DMS53 (cell line): ENCODE measurements at places on chromosomes 12 and 14.

DNA sequence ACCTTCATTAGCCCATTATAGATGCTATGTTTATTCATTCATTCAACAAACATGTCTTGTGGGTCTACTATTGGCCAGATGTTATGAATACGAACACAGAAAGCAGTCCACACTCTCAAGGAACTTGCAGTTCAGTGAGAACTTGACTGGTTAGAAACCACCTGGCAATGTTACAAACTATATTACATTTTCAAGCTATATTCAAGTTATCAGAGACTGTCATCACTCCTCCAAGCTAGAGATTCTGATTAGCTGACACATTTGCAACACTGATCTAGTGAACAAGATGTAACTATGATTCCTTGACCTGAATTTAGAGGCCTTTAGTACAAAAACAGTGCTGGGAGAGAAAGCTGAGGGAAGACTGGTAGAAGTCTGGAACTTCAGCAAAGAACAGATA is 170.7 kb upstream of the EEA1 start:
- DNase-seq, result no peak

- no peak for DNase-seq
These were observed 130.8 kb downstream of the LLPH start for GRCh38 chr12:65999564-66000280.

- DNase-seq, result peak; percentile 98
These were observed 8.7 kb upstream of the GPR19 start for GRCh38 chr12:12704593-12705230.

DNA sequence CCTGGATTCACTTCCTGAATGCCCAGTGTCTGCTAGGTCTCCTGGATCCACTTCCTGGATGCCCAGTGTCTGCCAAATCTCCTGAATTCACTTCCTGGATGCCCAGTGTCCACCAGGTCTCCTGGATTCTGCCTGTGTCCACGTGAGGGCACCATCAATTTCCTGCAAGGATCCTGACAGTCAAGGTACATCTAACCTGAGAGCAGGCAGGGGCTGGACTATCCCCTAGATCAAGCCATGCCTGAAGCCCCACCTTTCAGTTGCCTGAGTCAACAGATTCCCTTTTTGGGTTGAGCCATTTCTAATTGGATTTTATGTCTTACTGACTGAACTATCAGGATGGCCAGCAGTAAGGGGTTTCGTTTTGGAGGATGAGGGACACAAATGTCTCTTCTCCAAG is 49.5 kb downstream of the GALNT9 start:
- DNase-seq, result peak; percentile 10

DNA sequence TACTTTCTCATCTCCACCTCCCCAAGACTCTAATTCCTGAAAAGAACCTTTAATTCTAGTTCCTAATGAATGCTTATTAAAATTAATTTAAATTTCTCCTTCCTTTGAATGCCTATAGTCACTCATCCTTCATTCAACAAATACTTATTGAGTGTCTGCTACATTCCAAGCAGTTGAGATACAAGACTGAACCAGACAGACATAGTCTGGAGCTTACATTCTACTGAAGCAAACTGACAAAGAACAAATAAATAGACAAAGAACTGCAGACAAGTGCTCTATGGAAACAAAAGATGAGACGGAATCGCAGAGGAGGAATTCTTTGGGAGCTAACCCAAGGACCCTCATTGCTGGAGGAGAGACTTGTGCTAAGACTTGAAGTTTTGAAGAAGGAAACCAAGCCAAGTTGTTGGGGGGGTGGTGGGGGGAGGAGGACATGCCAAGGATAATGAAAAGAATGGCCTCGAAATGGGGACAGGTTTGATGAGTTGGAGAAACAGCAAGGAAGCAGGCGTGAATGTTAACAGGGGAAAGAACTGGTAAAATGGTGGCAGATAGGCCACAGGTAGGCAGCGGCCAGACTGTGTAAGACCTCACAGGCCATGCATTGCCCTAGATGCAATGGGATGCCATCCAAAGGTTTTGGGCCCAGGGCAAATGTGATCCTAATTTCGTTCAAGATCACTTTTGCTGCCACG is 9.7 kb upstream of the TDG start:
- DNase-seq, result peak; percentile 63

DNA sequence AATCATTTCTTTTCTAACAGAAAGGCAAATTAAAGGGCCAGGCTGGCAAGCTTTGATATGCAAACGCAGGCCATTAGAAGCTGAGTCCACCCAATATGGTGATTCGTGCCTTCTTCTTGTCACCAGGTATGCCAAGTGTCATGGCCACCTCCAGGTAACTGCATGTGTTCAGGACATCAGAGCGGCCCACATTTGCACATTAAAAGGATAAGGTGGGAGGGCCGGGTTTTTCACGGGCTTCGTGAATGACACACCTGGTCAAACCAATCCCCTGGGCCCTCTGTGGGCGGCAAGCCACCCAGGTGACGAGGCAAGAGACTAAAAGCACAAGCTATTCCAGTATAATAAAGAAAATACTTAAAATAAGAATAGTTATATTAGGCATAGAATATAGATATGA is 75.9 kb upstream of the TSPAN11 start:
- DNase-seq, result peak; percentile 42

GRCh38 chr12:5026342-5026938 is 17.2 kb upstream of the KCNA5 start:
- DNase-seq, result no peak

DNA sequence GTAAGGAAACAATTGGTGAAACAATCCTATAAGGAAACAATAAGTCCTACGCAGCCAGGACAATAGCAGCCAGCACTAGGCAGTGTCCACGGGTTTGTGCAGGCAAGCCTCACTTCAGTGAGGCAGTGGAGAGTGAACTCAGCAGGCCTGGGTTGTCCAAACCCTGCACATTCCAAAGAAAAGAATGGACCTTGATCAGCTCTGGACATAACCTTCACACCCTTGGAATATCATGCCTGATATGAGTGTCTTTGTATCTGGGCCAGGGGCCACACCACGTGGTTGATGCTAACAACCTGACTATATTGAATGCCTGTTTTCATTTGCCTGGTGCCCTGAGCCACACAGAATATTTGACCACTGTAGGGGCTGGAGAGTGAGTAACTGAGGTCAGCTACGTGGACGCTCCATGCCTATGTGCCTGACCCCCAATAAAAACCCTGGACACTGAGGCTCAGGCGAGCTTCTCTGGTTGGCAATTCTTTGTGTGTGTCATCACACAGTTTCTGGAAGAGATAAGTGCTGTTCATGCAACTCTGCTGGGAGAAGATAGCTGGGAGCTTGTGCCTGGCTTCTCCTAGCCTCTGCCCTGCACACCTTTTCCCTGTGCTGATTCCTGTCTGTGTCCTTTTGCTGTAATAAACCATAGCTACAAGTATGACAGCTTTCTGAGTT is 81.4 kb upstream of the NCOR2 start:
- no peak for DNase-seq

- DNase-seq, result no peak
These were observed 900.9 kb downstream of the FLRT2 start for GRCh38 chr14:86430853-86431252.

DNA sequence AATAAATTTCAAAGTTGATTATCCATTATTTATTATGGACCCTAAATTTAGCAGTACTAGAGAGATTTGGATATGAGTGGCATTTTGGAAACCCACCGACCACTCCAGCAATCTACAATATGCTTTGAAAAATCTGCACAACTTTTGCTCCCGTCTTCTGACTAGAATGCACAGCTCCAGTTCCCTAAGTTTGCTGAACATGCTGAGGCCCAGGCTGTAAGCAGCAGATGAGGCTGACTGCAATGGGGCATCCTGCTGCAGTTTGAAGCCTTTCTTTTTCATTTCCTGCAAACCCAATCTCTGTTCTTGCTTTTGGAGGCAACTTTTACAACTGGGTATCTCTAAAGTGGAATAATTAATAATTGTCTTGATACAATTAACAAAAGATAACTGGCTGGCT is 405.8 kb downstream of the ATP23 start:
- no peak for DNase-seq
